ENCODE measurements at places on chromosomes 3 and 15. TPM values are rescaled to one million over a fixed set of nuclear protein-coding genes. Genes with fewer than 3 reads are reported as not detected.
A peak's percentile ranks its signal among the peaks of the same experiment; 100 is the strongest.

- DNase-seq = no peak
- no peaks in the 10 kb centered on the region for H3K36me3 ChIP-seq
- no peak overlapping the region for H3K4me3 ChIP-seq
- H3K27me3 ChIP-seq = peaks cover 2% of the 10 kb centered on the region
- no peak overlapping the region for H3K27ac ChIP-seq
These were observed 45.8 kb downstream of the IGF1R start for GRCh38 chr15:98694161-98694560.

DNA sequence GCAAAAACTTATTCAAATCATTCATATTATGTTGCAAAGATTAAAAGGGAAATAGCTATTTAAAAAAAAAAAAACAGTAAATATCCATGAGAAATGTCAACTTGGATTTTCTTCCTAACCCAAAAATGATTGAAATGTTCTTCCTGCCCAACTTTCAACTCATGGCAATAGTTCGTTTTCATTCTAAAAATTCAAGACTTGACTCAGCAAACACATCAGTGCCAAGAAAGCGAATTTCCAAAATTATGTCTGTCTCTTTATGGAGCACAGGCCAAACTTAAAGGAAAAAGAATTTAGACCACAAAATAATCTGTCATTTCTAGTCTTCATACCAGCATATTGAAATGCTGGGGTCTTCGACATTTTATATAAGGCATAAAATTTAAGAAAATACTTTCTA is 63.7 kb downstream of the MAGI1 start:
- H3K36me3 ChIP-seq = no peaks in the 10 kb centered on the region
- no peak overlapping the region for H3K27ac ChIP-seq
- no peak for DNase-seq
- no peak overlapping the region for H3K4me3 ChIP-seq
- no peaks in the 10 kb centered on the region for H3K4me1 ChIP-seq

GRCh38 chr3:57682284-57682683 is 10.6 kb downstream of the DENND6A start:
- H3K27ac ChIP-seq = no peak overlapping the region
- no peak overlapping the region for H3K4me3 ChIP-seq
- peaks cover 39% of the 10 kb centered on the region for H3K36me3 ChIP-seq
- H3K27me3 ChIP-seq = no peaks in the 10 kb centered on the region
- DNase-seq = no peak

- no peak for DNase-seq
- H3K36me3 ChIP-seq = peaks cover 15% of the 10 kb centered on the region
- peaks cover 21% of the 10 kb centered on the region for H3K4me1 ChIP-seq
- no peak overlapping the region for H3K27ac ChIP-seq
These were observed 4.4 kb upstream of the LMAN1L start for GRCh38 chr15:74808078-74808839.

Gene ATP13A5
- total RNA-seq = not detected

Gene FAM81A
- total RNA-seq = 0.08 TPM

DNA sequence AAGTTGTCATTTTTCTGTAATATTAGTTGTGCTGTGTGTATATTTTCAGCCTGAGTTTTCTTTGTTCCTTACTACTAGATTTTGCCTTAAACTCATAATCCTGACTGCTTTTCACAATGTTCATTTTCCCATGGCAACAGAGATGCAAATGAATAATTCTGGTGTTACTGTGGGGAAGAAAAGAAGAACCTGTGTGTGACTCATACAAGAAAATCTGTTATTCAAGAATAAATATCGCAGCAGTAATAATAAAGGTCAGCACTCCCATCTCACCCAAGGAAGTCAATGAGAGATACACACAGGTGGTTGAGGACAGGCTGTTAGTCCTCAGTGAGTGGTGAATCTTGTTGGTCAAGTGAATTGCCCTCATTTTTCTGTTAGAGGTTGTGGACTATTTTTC is 656.6 kb upstream of the NAALADL2 start:
- no peak for DNase-seq
- no peaks in the 10 kb centered on the region for H3K4me1 ChIP-seq
- no peaks in the 10 kb centered on the region for H3K27me3 ChIP-seq
- H3K27ac ChIP-seq = no peak overlapping the region
- no peaks in the 10 kb centered on the region for H3K36me3 ChIP-seq

Gene CCR9
- 0.28 TPM for total RNA-seq

DNA sequence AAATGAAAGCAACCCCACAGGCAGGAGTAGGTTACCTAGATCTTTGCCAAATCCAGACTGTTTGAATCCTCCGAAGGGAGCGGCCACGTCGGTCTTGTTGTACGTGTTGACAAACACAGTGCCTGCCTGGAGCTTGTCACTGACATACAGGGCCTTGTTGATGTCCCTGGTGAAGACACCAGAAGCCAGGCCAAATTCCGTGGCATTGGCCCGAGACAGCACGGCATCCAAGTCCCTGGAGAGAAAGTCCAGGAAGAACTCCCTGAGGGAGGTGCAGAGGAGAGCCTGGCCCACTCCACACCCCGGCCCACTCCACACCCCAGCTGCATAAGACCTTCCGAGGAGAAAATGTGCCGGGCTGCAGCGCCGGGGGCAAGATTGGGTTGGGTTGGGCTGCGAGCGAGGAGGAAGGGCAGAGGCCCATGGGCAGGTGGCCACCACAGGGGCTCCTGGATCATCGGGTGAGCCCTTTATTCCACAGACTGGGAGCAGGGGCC is 21.8 kb upstream of the SLC41A3 start:
- H3K27me3 ChIP-seq = no peaks in the 10 kb centered on the region
- no peak overlapping the region for H3K27ac ChIP-seq
- DNase-seq = peak; percentile 7
- H3K4me3 ChIP-seq = no peak overlapping the region
- H3K4me1 ChIP-seq = no peaks in the 10 kb centered on the region

- no peak overlapping the region for H3K4me3 ChIP-seq
- no peak overlapping the region for H3K27ac ChIP-seq
- H3K27me3 ChIP-seq = no peaks in the 10 kb centered on the region
- no peaks in the 10 kb centered on the region for H3K4me1 ChIP-seq
- DNase-seq = no peak
These were observed 219.5 kb downstream of the EPHB1 start for GRCh38 chr3:135014566-135014965.

- no peak overlapping the region for H3K4me3 ChIP-seq
- H3K27ac ChIP-seq = no peak overlapping the region
- H3K36me3 ChIP-seq = no peaks in the 10 kb centered on the region
These were observed 145.5 kb upstream of the TPM1 start for GRCh38 chr15:62896969-62897486.

DNA sequence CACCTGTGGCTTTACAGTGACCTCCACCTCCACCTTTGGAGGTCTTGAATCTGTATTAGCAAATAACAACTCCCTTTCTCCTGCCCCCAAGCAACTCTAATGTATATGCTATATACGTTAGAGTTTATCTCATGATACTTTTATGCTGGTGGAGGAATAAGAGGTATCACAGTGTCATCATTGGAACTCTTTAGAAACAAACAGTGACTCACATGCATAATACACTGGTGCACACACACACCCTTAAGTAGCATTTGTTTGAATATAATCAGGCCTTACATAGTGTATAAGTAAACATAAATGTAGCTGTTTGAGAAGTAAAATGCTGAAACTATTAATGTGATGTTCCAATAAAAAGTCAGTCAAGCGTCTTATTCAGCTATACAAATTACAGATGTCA is 280.2 kb upstream of the C2CD4B start:
- no peaks in the 10 kb centered on the region for H3K4me1 ChIP-seq
- no peak for DNase-seq
- no peaks in the 10 kb centered on the region for H3K36me3 ChIP-seq
- H3K27me3 ChIP-seq = no peaks in the 10 kb centered on the region
- no peak overlapping the region for H3K27ac ChIP-seq
- H3K4me3 ChIP-seq = no peak overlapping the region

- H3K36me3 ChIP-seq = no peaks in the 10 kb centered on the region
- H3K4me1 ChIP-seq = peaks cover 13% of the 10 kb centered on the region
- H3K4me3 ChIP-seq = no peak overlapping the region
- peaks cover 25% of the 10 kb centered on the region for H3K27me3 ChIP-seq
These were observed 3.8 kb downstream of the DCBLD2 start for GRCh38 chr3:98897701-98898100.

DNA sequence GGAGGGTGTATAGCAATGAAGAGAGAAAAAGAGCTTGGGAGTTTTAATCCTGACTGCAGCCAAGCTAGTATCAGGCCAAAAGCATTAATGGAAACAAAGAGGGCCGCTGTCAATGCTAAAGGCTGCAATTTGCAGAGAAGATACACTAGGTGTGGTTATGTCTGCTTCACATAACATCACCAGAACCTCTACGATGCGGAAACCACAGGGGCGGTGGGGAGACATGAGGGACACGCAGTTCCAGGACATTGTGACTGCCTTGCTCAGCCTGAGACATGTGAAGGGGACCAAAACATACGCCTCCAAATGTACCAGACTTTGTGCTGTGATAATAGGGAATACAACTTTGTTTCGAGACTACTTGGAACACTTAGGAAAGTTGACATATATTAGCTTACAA is 88.4 kb downstream of the APBA2 start:
- peaks cover 4% of the 10 kb centered on the region for H3K27me3 ChIP-seq
- no peak overlapping the region for H3K4me3 ChIP-seq
- no peaks in the 10 kb centered on the region for H3K36me3 ChIP-seq
- no peak overlapping the region for H3K27ac ChIP-seq
- H3K4me1 ChIP-seq = no peaks in the 10 kb centered on the region

DNA sequence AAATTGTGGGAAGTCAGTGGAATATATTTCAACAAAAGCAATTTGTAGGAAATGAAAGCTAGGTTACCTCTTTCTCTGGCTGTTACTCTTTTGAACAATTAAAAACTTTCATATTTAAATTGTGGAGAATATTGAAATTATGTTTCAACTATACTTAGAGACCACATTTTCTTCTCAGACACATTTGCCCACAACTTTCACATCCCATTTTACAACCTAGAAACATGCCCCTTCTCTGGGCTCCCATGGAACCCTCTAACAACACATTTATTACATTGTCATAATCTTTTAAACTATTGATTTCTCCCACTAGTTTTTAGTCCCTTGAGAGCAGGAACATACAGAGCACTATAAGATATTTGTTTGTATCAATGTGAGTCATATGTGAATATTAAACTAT is 211.7 kb upstream of the TTC14 start:
- H3K36me3 ChIP-seq = no peaks in the 10 kb centered on the region
- H3K27ac ChIP-seq = no peak overlapping the region
- no peak overlapping the region for H3K4me3 ChIP-seq
- H3K27me3 ChIP-seq = no peaks in the 10 kb centered on the region
- H3K4me1 ChIP-seq = no peaks in the 10 kb centered on the region

GRCh38 chr3:217948-218347 is 21.4 kb downstream of the CHL1 start:
- no peak overlapping the region for H3K4me3 ChIP-seq
- no peaks in the 10 kb centered on the region for H3K27me3 ChIP-seq
- H3K36me3 ChIP-seq = no peaks in the 10 kb centered on the region
- no peaks in the 10 kb centered on the region for H3K4me1 ChIP-seq

- peaks cover 42% of the 10 kb centered on the region for H3K36me3 ChIP-seq
- H3K4me1 ChIP-seq = peaks cover 7% of the 10 kb centered on the region
- H3K4me3 ChIP-seq = no peak overlapping the region
- H3K27ac ChIP-seq = no peak overlapping the region
- peak; percentile 62 for DNase-seq
- no peaks in the 10 kb centered on the region for H3K27me3 ChIP-seq
These were observed 19.5 kb downstream of the MESD start for GRCh38 chr15:80970018-80970657.

Data from activated CD4-positive, alpha-beta memory T cell treated with anti-CD3 and anti-CD28 coated beads, Interleukin-2, amount 10 ng/mL, durations not matched to agents 7 days and 5 days (primary cell).